ENCODE measurements at places on chromosomes 6 and 20. TPM values are rescaled to one million over a fixed set of nuclear protein-coding genes. Genes with fewer than 3 reads are reported as not detected.
A peak's percentile ranks its signal among the peaks of the same experiment; 100 is the strongest.

The MLN gene
- polyA plus RNA-seq, result 264 TPM

- DNase-seq, result no peak
Observed at GRCh38 chr6:83853178-83854000, at the start of gene RIPPLY2. TSS of gene RIPPLY2 (plus strand) at chr6:83853360. CDS start at chr6:83853417, 57 bp downstream.

DNA sequence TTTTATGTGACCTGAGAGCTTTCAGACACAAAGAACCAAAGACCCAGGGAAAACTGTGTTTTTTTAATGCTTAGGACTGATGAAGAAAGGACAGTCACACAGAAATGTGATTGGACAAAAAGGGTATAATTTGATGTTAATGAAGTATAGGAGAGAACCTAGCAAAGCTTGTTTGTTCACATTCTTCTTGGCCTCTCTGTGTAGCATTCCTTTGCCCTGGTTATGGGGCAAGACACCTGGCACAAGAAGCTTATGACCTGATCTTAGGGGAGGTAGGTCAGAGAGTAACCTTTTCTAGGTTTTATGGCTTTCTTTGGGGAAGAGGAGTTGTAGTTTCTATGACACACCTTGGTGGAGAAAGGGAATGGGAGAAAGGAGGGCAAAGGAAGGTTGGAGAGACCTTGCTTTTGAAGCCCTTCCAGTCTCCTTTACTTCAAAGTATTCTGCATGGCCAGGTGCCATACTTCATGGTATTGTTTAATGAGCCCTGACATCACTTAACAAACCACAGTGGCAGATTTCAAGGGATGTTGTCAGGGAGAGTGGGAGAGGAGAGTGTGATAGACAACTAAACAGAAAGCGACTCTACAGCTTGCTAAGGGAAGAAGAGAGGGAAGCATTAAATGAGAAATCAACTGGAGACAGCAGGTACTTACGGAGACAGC, 701.8 kb upstream of the FLRT3 start:
- DNase-seq, result peak; percentile 5

The COL11A2 gene
- polyA plus RNA-seq, result 0.27 TPM

- DNase-seq, result no peak
Observed at GRCh38 chr6:155996151-155996550, 540.5 kb upstream of the NOX3 start.

The OR2J3 gene
- polyA plus RNA-seq, result not detected

DNA sequence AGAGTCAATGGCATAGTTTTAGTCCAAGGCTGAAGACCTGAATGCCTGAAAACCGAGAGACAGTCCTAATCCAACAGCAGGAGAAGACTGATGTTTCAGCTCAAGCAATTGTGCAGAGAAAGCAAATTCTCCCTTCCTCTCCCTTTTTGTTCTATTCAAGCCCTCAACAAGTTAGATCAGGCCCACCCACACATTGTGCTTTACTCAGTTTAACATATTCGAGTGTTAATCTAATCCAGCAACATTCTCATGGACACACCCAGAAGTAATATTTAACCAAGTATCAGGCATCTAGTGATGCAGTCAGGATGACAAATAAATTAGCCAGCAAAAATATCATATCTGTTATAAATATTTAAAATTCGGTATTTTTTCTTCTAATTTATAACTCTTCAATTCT, 261.1 kb downstream of the HDGFL1 start:
- no peak for DNase-seq

The CABLES2 gene
- polyA plus RNA-seq, result 7.9 TPM

GRCh38 chr6:39444479-39445019, 122.0 kb upstream of the KCNK16 start:
- DNase-seq, result no peak

The ECT2L gene
- 0.16 TPM for polyA plus RNA-seq

DNA sequence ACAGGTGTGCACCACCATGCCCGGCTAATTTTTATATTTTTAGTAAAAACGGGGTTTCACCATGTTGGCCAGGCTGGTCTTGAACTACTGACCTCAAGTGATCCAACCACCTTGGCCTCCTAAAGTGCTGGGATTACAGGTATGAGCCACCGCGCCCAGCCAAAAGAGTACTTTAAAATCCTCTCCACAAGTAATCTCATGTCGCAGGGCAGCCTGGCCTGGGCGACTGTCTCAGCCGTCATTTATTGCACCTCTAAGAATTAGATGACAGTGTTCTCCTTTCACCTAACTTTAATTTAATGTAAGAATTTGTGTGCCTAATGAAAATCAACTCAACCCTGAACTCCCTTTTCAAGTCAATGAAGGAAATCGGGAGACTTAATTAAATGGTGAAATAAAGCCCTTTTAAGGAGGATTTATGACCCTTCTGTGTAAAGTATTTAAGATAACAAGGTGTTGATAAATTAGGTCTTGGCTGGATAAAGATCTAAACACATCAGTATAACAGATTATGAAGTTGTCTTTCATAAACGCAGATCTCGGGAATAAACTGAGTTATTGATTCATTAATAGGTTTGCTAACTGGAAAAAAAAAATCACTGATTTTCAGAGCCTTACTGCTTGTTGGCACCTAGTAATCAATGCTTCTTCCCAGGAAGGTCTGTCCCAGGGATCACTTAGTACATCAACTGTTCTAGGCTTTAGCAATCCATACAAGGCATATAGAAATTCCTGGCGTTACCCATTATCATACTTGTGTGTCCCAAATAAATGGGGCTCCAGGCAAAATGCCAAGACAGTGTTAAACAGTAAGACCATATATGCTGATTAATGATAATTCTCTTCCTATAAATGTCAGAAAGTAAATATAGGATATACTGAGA, 209.3 kb downstream of the GMDS start:
- DNase-seq, result no peak

The ARMH2 gene
- polyA plus RNA-seq, result not detected

The MEI4 gene
- not detected for polyA plus RNA-seq

GRCh38 chr6:99014061-99014460, 66.3 kb upstream of the FBXL4 start:
- no peak for DNase-seq

The PLG gene
- not detected for polyA plus RNA-seq

- no peak for DNase-seq
Observed at GRCh38 chr20:53303413-53303760, 290.3 kb downstream of the ZNF217 start.

- no peak for DNase-seq
Observed at GRCh38 chr6:163291622-163292021, 122.9 kb upstream of the QKI start.

DNA sequence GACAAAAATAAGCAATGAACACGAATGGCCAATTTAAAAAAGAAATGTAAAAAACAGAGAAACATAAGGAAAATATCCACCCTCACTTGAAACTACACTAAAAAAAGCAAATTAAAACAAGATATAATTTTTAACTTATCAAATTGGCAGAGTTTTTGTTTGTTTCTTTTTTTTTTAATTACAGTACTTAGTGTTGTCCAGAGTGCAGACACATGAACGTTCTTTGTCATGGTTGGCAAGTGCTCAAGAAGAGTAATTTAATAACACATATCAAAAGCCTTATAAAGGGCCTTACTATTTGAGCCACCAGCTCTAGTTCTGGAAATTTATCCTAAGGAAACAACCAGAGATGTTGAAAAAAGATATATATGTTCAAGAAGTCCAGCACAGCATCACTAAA, 142.3 kb downstream of the ATXN1 start:
- no peak for DNase-seq

- peak; percentile 11 for DNase-seq
Observed at GRCh38 chr6:129748212-129748900, 38.4 kb upstream of the ARHGAP18 start.

The BIRC7 gene
- polyA plus RNA-seq, result 0.13 TPM

DNA sequence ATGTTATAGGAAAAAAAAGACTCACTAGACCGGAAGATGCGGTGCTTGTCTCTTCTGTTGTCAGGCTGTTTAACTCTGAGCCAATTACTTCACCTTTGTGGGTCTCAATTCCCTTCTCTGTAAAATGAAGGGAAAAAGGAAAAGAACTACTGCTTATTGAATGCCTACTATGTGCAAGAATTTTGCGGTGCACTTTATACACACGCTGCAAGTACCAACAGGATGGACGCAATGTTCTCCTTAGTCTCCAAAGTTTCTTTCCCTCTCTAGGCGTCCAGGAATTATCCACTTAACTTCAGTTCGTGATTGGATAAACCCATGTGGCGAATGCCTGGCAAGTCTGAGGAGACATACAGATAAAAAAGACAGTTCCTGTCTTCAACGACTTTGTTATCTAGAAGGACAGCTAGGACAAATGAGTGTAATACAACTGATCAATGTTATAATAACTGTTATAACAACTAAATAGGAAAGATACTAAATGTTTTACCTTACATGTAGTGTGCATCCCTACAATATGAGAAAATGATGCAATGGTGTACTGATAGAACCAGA, 69.0 kb upstream of the JARID2 start:
- no peak for DNase-seq

- no peak for DNase-seq
Observed at GRCh38 chr6:131427434-131428058, 145.5 kb upstream of the ARG1 start.

DNA sequence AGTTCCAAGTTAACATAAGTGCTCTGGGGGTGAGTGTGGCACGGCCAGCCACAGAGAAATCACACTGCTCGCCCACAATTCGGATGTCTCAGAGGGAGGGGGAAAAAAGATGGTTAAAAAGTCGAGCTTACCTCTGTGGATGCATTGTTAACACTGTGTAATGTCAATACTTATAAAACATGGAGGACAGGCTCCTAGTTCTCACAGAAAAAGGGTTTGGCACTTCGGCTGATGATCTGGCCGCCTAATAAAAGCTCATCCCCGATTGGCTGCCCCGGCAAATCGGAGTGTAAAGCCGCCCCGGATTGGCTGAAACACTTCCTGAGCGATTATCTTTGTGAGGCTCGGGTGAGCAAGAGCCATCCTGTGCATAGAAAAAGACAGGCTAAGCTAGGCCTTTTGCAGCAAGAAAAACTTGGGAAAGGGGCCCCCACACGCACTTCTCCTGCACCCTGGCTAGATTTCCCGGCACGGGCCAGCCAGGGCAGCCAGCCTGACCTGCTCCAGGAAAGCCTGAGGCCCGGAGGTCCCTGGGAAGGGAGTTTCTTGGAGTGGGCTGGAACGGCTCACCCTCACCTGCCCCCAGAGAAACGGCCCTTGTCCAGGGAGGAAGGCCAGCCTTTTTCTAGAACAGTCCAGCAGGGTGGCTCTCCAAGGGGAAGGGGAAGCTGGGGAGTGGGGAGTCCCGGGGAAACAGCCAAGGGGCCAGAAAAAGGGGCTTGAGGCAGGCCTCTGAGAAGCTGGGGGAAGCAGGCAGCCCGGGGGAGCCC, at the start of gene ZMYND8:
Gene ZMYND8 (minus strand): TSS at position 174 of the 770 bp plus-strand sequence. CDS start 29 bp downstream, at position 145.
- DNase-seq, result peak; percentile 98

- DNase-seq, result peak; percentile 56
Observed at GRCh38 chr20:19758501-19759331, 658 bp downstream of the RIN2 start.

- no peak for DNase-seq
Observed at GRCh38 chr6:72873433-72873832, 251.6 kb downstream of the KCNQ5 start.

The PRRT1 gene
- polyA plus RNA-seq, result not detected

DNA sequence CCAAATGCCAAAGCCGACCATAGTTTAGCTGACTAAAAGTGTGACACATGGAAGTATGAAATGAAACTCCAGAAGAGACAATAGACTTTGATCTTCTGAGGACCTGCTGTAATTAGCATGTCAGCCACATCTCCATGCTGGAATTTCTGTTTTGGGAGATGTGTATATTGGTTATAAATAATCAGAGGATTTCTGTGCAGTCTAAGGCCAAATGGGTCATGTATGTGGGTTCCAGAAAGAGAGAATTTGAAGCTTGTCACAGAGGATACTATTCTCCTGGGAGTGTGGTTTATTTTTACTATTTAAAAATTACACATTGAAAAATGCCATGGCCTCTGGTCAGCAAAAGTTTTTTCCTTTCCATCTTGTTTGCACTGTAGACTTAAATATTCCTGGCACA, 405.5 kb upstream of the PLCB4 start:
- no peak for DNase-seq

GRCh38 chr20:29762620-29763019, 1494.8 kb upstream of the DEFB115 start:
- no peak for DNase-seq

The EDN3 gene
- 54.3 TPM for polyA plus RNA-seq

DNA sequence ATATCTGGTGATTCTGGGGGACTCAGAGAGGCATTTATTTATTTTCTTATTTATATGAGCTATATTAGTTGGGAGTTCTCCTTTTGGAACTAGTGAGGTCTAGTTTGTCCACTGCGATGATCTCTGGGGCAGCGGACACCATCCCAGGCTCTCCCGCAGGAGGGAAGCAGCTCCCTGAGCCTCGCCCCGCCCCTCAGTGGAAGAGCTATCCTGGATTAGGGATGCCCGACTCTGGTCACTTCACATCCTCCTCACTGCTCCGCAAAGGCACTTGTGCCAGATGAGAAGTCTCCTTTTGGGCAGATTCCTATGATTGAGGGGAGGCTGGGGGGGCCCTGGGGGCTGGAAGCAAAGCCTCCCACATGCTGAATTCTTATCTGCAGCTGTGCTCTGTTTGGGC, 3.6 kb upstream of the MAS1 start:
- DNase-seq, result no peak

GRCh38 chr6:15512721-15513120, 150.1 kb downstream of the DTNBP1 start:
- DNase-seq, result no peak

The PPP1R16B gene
- 11.9 TPM for polyA plus RNA-seq

GRCh38 chr6:83461438-83461837, 30.6 kb upstream of the ME1 start:
- DNase-seq, result no peak

The PHACTR3 gene
- polyA plus RNA-seq, result 5.2 TPM

GRCh38 chr20:35395728-35396127, 16.0 kb downstream of the UQCC1 start:
- no peak for DNase-seq

DNA sequence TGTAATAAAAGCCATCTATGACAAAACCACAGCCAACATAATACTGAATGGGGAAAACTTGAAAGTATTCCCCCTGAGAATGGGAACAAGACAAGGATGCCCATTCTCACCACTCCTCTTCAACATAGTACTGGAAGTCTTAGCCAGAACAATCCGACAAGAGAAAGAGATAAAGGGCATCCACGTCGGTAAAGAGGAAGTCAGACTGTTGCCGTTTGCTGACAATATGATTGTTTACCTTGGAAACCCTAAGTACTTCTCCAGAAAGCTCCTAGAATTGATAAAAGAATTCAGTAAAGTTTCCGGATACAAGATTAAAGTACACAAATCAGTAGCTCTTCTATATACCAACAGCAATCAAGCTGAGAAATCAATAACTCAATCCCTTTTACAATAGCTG, 14.0 kb upstream of the RUNX2 start:
- DNase-seq, result no peak

The FILIP1 gene
- 0.54 TPM for polyA plus RNA-seq

Measured in small intestine (tissue), 16 donors.